Motor neuron (in vitro differentiated cells): ENCODE measurements at places on chromosomes 2 and 18. TPM values are rescaled to one million over a fixed set of nuclear protein-coding genes. Genes with fewer than 3 reads are reported as not detected.

DNA sequence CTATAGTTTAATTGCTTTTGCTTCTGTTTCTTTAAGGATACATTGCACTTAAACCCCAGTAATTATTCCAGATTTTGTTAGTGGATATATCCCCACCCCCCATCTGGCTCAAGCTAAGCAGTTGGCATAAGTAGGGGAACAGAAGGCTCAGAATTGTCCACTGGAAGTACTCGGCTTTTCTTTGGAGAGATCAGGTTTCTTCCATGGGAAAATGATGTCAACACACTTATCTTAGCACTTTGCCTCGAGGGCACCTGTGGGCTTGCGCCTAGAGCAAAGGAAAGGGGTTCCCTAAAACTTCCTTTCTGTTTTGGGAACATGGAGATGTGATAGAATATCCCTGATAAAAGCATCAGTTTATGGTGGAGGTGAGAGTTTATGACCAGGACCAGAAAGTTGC, 130.6 kb downstream of the FMNL2 start:
- ATAC-seq, result no peak

DNA sequence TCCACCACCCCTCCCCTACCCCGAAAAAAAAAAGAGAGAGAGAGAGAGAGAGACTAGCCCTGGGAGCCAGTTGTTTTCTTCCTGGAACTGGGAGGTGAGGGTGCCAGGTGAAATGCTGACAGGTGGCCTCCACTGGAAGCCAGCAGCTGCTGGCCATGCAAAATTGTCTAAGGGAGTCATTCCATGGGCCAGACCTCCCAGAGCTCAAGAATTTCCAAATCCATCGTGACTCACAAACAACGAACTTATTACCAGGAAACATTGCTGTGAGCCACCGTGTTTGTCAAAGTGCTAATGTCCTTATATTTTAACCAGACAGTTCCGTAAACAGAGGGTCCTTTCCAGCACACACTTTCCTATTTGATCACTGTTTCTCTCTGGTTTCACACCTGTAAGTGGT, 68.5 kb upstream of the PID1 start:
- no peak for ATAC-seq

Gene ALKAL2
- total RNA-seq, result 1.3 and 2.0 TPM in 2 replicates

Gene HADHA
- total RNA-seq, result 146 and 156 TPM in 2 replicates

Gene SERPINB12
- total RNA-seq, result 0.38 TPM in 1 of 2 replicates, not detected in the other
